ENCODE measurements at places on chromosomes 2 and 18. TPM values are rescaled to one million over a fixed set of nuclear protein-coding genes. Genes with fewer than 3 reads are reported as not detected.

GRCh38 chr2:85697096-85697495 lies 2.9 kb downstream of the GNLY start:
- no peak for DNase-seq

DES gene
- not detected for total RNA-seq

TXNDC2 gene
- not detected for total RNA-seq

- no peak for DNase-seq
These were observed 2.2 kb downstream of the NOL4 start for GRCh38 chr18:34222307-34223163.

DNER gene
- total RNA-seq = not detected

PROKR1 gene
- under 0.01 TPM for total RNA-seq

GRCh38 chr2:137928547-137929518 lies 35.4 kb upstream of the HNMT start:
- DNase-seq = no peak

CD8B2 gene
- under 0.01 TPM for total RNA-seq

GCKR gene
- total RNA-seq = under 0.01 TPM

CSRNP3 gene
- total RNA-seq = under 0.01 TPM

PRKCE gene
- 11.8 TPM for total RNA-seq

CKAP2L gene
- 0.81 TPM for total RNA-seq

GRCh38 chr2:26018184-26019055 lies 15.5 kb upstream of the RAB10 start:
- no peak for DNase-seq

GRCh38 chr2:174667250-174667860 lies 69.8 kb upstream of the WIPF1 start:
- no peak for DNase-seq

- no peak for DNase-seq
These were observed 40.6 kb downstream of the CFAP210 start for GRCh38 chr2:169653636-169654035.

DNA sequence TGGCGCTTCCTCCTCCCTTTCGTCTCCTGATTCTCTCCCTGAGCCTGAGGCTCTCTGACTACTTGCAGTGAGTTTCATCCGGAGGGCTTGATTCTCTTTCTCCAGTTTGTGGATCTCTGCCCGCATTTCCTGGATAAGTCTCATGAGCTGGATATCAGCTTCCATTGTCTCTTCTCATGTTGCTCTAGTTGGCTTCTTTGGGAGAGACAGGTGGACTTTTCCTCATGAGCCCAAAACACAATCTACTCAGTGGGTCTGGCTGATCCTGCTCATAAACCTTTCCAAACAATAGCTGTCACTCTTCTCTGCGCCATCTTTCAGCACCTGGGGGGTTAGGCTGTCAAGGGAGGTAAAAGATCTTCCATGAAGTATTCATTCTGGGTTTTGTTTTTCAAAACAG lies at the start of gene CCDC195:
TSS of gene CCDC195 (minus strand) at position 165 of the 400 bp plus-strand sequence. CDS start at position 165, 0 bp downstream.
- DNase-seq = no peak

GRCh38 chr2:36489281-36489680 lies 108.7 kb downstream of the FEZ2 start:
- DNase-seq = no peak

DNA sequence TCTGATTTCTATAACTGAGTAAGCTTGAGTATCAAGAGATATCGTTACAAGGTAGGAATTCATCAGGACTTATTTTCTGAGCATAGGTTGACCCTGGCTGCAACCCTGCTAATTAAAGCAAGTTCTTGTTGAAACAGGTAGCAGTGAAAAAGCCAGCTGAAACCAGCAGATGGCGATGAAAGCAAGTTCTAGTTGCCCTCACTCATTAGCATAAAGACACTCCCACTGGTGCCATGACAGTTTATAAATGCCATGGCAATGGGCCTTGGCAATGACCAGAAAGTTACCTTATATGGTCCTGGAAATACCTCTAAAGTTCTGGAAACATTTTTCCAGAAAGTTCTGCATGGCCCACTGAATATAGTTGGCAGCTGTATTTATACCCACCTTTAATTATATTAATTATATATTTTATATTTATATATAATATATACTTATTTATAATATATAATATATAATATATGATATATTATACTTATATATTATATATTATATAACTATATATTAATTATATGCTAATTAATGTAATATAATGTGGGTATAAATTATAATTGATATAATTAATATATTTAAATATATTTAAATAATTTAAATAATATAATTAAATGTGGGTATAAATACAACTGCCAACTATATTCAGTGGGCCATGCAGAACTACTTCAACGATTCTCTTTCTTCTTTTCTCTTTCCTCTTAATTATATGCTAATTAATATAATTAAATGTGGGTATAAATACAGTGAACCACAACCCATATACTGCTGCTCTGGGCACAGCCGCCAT lies 188.0 kb downstream of the CDH7 start:
- peak; percentile 55 for DNase-seq

GRCh38 chr18:62438018-62438329 lies 84.9 kb upstream of the ZCCHC2 start:
- DNase-seq = no peak

GRCh38 chr2:43273529-43273928 lies 47.1 kb upstream of the ZFP36L2 start:
- no peak for DNase-seq

TUBA4B gene
- not detected for total RNA-seq

- no peak for DNase-seq
These were observed 1.7 kb downstream of the METTL4 start for GRCh38 chr18:2569338-2570207.

DNA sequence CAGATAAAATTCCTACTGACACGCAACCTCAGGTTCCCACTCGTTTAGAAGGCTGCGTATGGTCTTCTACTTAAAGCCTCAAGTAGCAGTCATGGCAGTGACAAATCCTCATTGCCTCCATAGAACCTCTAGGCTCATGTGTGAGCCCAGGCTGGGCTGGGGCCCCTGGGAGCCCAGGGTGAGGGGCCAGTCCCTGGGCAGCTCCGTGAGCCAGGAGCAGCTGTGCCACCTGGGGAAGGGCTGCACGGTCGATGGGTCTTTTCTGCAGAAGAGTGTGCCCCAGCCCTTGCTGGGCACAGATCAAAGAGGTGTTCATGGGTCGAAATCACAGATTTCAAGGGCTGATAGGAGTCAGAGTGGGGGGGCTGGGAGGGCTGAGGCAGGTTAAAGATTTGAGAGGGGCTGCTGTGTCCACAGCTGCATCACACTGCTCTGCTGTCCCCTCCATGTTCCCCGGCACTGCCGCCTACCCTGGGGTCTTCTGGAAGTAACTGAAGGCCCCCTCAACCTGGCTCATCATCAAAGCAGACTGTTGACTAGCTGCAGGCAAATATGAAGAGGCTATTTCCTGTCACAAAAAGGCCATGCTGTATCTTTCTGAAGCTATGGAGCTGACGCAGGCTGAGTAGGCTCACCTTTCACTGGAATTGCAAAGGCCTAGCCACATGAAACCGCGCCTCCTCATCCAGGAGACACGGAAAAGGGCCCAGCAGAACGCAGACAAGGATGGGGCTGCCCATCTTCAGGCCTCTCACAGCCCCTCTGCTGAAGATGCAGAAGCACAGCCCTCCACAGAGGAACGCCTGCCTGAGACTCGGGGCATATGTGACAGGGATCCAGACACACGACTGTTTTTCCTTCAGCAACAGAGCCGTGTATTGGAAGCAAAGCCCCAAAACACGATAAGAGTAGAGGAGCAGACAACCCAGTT lies 35.7 kb upstream of the ALPP start:
- no peak for DNase-seq

DNA sequence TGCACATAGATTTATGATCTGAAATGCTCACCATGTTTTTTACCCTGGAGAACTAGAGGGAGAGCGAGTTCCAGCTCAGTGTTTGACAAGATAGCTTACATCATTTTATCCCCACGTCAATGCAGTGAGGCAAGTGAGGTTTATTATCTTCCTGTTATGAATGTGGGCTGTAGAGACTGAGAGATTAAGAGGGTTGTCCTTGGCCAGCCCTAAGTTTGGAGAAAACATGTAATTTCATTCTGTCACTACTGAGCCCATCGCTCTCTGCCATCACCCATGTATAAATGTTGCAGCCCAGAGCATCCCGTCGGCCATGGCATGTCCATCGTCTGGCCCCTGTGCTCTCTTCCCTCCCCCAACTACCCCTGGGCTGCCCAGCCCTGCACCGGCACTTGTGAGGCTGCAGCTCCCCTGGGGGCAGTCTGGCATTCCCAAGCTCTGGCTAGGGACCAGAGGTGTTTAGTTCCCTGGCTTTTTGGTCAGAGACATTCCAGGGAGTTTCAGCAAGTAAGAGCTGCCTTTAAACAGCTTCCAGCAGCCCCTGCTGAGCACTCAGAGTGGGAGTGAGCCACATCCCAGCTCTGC lies 136.7 kb downstream of the ANTXR1 start:
- no peak for DNase-seq

DNA sequence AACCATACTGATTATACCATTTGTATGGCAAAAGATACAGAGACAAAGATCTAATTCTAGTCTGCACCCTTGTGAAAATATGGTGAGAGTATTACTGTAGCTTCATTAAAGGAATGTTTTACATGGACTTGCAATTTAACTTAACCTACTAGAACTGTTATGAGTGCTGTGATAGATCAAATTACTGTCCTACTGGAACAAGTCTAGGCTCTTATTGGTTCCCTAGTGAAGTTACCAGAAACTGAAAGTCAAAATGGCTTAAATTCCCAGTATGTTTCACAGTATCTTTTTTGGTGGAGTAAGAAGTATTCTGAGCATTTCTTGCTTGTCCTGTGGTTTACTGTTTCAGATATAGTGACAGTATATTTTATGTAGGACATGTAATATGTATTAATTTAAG lies 3.8 kb upstream of the TBR1 start:
- DNase-seq = no peak

HOXD9 gene
- total RNA-seq = not detected

DNA sequence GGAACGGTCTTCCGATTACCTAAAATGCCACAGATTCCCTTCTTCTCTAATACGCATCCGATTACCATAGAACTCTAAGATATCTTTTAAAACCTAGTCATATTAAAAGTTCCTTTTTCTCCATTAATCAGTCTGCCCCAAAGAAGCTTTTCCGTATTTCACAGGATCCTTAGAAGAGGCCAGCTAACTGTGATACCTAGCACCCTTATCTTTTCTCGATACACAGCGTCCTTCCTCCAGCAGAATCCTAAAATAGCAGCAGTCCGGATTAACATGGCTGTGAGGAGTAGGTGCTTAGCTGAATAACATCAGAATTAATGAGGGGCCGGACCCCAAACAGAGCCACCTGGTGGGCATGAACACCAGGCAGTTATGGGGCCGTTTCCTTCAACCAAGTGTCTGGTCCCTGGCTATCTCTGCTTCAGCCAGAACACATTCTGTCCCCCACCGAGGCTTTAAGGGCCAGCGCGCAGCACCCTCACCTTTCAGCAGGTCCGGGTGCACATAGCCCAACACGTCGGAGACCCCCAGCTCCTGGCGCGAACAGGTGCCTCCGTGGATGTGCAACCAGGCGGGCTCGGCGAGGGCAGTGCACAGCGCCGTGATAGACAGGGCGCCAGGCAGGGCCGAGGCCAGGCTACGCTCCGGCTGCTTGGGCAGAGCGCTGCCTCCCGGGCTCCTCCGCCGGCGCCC lies 995 bp downstream of the TMEM127 start:
- peak; percentile 66 for DNase-seq

DNA sequence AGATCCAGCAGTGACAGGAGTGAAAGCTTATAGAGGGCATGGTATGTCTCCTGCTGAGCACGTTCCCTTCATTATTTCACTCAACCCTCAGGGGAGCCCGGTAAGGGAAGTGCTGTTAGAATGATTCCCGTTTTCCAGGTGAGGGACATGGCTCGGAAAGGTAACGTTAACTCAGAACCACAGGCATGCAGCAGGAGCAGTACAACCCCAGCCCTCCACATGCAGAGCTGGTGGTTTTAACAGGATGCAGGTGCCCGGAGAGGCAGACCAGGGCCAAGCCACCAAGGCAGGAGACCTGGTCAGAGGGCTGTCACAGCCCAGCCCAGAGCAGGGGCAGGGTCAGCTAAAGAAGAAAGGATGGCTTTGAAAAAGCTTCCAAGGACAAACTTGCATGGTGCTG lies 268.5 kb downstream of the SH3BP4 start:
- no peak for DNase-seq

GRCh38 chr18:35571138-35571537 lies 10.4 kb upstream of the GALNT1 start:
- DNase-seq = no peak

DNA sequence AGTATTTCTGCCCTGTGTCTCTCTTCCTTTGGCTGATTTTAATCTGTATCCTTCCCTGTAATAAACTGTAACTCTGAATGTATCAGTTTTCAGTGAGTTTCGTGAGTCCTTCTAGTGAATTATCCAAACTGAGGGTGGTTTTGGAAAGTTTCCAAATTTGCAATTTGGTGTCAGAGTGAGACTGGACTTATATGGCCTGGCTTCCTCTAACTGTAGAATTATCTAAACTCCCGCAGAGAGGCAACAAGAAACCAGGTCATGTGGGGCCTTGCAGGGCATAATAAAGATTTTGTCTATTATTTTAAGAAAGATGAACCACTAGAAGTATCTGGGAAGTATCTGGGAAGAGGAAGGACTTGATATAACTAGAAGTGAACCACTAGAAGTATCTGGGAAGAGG lies 95.3 kb upstream of the RNF152 start:
- DNase-seq = no peak

GRCh38 chr18:77114415-77115191 lies 18.0 kb downstream of the MBP start:
- DNase-seq = no peak

GRCh38 chr2:42325609-42326008 lies 35.4 kb downstream of the COX7A2L start:
- no peak for DNase-seq

GRCh38 chr2:104472076-104472475 lies 381.8 kb upstream of the POU3F3 start:
- DNase-seq = no peak

DNA sequence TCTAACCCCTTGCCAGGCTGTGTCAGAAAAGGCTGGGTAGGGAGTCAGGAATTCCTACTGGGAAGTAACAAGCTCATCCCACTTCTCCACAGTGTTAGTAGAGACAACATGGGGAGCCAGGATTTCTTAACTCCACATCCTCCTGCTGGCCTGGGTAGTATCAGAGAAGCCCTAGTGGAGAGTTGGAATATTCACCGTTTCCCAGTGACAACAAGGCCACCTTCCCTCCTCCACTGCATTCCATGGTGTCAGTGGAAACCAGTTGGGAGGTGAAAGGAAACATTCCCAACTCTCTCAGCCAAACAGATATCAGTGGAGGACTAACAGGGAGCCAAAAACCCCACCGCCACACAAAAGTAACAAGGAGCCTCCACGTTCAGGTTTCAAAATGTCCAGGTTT lies 41.2 kb downstream of the SRD5A2 start:
- no peak for DNase-seq

- no peak for DNase-seq
These were observed 12.5 kb downstream of the SDC1 start for GRCh38 chr2:20212459-20212870.

- no peak for DNase-seq
These were observed 20.1 kb upstream of the SMAD2 start for GRCh38 chr18:47950511-47950910.

DNA sequence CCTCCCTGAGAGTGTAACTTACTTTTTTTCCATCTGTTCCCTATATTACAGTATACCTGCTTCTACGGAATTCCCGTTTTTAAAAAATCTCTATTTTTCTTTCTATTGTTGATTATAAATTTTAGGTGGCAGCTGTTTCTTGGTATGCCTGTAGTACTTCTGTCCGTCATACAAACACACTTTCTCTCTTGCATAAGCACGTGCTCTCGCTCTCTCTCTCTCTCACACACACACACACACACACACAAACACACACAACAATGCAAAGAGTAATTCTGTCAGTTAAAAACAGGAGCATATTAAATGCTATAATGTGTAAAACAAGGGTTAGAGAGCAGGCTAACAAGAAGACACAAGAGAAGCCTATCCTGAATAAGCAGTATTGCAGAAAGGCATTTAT lies 140.5 kb downstream of the THADA start:
- no peak for DNase-seq
